ENCODE measurements at places on chromosomes 12 and 14.

DNA sequence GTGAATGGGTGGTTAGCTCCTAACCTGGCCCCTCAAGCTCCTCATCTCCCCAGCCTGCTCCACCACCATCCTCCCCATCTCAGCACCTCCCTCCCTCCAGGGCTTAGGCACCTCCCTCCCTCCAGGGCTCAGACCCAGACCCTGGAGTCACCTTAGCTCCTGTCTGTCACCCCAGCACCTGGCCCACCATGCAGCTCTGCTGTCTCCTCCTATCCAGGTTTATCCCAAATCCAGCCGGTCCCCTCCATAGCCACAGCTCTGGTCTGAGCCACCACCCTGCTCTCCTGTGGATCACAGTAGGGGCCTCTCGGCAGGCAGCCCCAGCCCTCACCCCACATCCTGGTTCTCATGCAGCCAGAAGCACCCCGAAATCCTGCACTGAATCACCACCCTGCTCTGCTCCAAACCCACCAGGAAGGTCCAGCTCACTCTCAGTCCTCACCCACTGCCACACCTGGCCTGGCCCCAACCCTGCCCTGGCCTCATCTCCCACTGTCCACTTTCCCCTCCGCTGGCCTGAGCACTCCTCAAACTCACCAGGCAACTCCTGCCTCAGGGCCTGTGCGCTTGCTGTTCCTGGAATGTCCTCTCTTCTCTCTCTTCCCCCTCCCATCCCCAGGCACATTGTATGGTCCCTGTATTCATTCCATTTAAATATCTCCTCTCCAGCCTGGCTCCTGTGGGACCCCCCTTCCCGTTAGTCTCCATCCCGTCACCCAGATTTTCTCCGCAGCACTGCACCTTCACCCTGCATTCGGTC lies 62.6 kb downstream of the DIO3 start:
- no peak overlapping the region for H3K4me3 ChIP-seq
- H3K4me1 ChIP-seq, result peaks cover 12% of the 10 kb centered on the region
- H3K27ac ChIP-seq, result peak overlapping the region; percentile 11
- DNase-seq, result no peak
- H3K27me3 ChIP-seq, result peaks cover 22% of the 10 kb centered on the region

DNA sequence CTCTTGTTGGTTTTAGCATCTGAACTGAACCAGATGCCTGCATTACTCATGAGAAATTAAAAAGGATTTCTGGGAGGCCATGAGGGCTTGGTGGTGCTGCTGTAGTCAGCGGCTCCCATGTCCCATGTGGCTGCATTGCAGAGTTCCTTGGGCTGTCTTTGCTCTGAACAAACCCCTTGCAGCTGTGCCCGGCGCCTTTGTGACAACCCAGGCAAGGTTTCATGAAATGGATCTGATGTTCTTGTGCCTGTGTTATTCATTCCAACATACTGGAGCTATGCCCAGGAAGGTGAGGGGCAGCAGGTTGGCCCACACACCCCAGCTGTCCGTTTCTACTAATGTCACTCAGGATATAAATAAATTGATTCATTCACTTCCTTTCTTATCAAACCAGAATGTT lies 40.8 kb downstream of the TGFB3 start:
- H3K4me3 ChIP-seq, result no peak overlapping the region
- no peaks in the 10 kb centered on the region for H3K36me3 ChIP-seq
- no peak overlapping the region for H3K27ac ChIP-seq
- H3K27me3 ChIP-seq, result no peaks in the 10 kb centered on the region
- H3K4me1 ChIP-seq, result no peaks in the 10 kb centered on the region

DNA sequence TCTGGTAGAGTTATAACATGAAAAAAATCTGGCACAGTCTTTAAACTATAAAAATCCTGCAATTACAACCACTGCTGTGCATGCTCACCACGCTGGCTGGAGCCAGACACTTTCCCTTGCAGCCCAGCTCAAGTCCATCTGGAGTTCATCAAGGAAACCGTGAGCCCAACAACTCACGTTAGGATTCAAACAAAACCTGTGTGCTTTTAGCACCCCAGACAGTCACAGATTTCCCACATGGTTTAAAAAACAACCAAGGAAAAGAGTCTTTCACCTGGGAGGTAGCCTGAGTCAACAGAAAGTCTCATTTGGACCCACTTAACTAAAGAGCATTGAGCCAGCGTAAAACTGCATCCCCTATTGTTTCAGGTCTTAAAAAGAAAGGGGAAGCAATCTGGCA lies 4.7 kb downstream of the LRIG3 start:
- H3K4me1 ChIP-seq, result no peaks in the 10 kb centered on the region
- no peak overlapping the region for H3K4me3 ChIP-seq
- H3K27me3 ChIP-seq, result no peaks in the 10 kb centered on the region
- DNase-seq, result no peak
- no peak overlapping the region for H3K27ac ChIP-seq
- no peaks in the 10 kb centered on the region for H3K36me3 ChIP-seq

DNA sequence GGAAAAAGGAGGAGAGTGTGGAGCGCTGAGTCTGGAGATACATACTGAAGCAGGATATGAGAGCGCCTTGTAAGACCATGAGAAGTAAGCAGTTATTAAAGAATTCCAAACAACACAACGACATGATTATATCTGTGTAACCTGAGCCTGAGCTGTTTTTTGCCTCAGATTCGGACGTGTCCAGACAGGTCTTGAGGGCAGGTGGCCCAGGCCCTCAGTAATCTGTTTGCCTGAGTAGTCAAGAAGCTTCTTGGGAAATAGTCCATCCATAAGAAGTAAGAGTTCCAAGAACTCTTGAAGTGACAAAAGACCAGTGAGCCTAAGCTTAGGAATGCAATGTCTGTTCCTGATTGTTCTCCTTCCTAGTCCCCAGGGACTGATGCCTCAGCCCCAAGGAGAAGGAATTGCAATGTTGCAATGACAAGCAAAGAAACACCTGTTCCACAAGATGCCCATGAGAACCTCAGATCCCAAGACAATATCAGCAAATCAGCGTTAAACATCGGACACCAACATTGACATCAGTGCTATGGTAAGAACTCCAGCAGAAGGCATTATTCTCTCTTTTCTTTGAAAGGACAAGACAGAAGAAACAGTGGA lies 34.7 kb upstream of the ADAMTS20 start:
- no peak overlapping the region for H3K4me3 ChIP-seq
- H3K4me1 ChIP-seq, result no peaks in the 10 kb centered on the region
- DNase-seq, result no peak
- H3K27me3 ChIP-seq, result no peaks in the 10 kb centered on the region
- H3K27ac ChIP-seq, result no peak overlapping the region
- H3K36me3 ChIP-seq, result no peaks in the 10 kb centered on the region

DNA sequence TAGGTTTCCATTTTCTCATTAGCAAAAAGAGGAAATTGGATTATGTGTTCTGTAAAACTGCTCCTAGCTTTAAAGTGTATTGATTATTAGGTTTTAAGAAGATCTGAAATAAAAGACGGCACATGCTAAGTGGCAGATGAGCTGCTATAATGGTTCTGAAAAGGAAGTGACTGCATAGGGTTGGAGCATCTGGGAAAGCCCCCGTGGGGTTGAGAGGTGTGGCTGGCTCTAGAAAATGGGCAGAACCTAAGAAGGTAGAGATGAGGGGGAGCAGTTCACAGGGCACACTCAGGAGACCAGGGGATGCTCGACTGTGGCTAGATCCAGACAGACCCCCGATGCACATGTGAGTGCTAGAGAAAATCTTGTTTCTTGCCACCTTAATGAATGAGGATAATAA lies 1.9 kb downstream of the IFNG-AS1 start:
- H3K27me3 ChIP-seq, result peaks cover 5% of the 10 kb centered on the region
- H3K27ac ChIP-seq, result peak overlapping the region; percentile 84
- peak overlapping the region; percentile 87 for H3K4me3 ChIP-seq

DNA sequence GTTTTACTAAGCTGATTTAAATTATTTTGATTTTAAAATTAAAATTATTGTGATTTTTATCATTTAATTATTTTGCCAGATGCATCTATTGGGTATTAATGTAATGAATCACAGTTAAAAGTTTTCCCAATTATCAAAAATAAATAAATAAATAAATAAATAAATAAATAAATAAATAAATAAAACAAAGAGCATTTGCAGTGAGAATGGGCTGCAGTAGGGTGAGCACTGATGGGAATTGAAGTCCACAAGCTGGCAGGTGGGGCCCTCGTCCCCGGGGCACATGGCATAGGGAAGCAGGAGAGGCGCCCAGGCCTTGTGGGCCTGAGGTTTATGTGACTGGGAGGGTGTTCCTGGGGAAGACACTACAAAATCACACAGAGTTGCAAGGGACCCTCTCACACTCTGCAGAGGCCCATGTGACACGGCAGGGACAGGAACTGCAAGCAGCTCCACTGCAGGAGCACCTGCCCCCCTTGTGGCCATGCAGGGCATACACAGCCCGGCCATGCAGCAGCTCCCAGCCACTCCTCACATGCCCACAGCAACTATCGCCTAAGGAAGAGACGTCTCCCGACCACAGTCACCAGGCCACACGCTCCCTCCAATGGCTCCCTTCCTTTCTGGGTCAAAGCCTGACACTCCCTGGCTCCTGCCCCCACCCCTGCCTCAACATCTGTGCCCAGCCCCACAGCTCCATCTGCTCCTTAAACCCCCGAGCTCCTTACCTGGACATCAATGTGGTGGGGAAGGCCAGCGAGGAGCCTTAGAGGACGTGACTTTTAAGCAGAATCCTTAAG lies 256.3 kb upstream of the SFSWAP start:
- H3K27ac ChIP-seq, result no peak overlapping the region
- no peak for DNase-seq
- peaks cover 50% of the 10 kb centered on the region for H3K27me3 ChIP-seq
- no peaks in the 10 kb centered on the region for H3K4me1 ChIP-seq

GRCh38 chr14:67666750-67667449 lies 7.5 kb downstream of the VTI1B start:
- H3K27ac ChIP-seq, result peak overlapping the region; percentile 71
- peaks cover 64% of the 10 kb centered on the region for H3K4me1 ChIP-seq
- H3K4me3 ChIP-seq, result peak overlapping the region; percentile 40
- peaks cover 22% of the 10 kb centered on the region for H3K36me3 ChIP-seq
- peak; percentile 7 for DNase-seq
- H3K27me3 ChIP-seq, result no peaks in the 10 kb centered on the region

DNA sequence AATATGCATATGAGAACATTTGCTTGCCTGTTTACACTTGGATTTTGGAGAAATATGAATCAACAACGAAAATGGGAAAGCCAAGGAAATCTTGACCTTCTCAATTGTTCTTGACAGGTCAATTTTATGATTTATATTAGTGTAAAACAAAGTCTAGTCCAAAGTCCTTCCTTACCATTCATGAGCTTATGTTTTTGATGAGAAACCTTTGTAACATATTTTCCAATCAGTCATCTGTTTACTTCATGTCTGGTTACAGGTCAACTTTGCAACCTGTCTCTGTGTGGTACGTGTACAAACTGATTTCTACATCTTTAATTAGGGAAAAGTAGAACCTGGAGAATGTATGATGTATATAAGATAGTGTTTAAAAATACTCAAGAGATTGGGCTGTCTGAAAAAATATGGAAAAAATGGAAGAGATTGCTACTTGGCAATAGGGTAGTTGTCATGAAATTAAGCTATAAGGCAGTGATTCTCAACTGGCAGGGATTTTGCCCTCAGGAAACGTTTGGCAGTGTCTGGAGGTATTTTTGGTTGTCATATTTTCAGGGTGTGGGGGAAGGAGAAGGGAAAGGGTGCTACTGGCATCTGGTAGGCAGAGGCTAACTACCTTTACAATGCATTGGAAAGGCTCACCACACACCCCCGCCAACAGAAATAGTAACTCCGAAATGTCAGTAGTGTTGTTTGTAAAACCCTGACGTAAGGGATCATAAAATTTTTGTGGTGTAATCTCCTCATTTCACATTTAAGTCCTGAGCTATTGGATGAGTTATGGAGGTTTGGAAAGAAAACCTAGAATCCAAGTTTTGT lies 110.4 kb upstream of the PTPRB start:
- no peak for DNase-seq
- H3K4me3 ChIP-seq, result no peak overlapping the region
- H3K4me1 ChIP-seq, result no peaks in the 10 kb centered on the region

- H3K4me3 ChIP-seq, result no peak overlapping the region
- no peak for DNase-seq
- peaks cover 5% of the 10 kb centered on the region for H3K36me3 ChIP-seq
- no peak overlapping the region for H3K27ac ChIP-seq
- peaks cover 39% of the 10 kb centered on the region for H3K27me3 ChIP-seq
Measured at GRCh38 chr14:96268431-96269358, 12.7 kb downstream of the BDKRB1 start.

GRCh38 chr12:57219205-57219992 lies 2.8 kb downstream of the NXPH4 start:
- H3K36me3 ChIP-seq, result peaks cover 19% of the 10 kb centered on the region
- no peak for DNase-seq
- peaks cover 88% of the 10 kb centered on the region for H3K27me3 ChIP-seq
- H3K27ac ChIP-seq, result peak overlapping the region; percentile 35

DNA sequence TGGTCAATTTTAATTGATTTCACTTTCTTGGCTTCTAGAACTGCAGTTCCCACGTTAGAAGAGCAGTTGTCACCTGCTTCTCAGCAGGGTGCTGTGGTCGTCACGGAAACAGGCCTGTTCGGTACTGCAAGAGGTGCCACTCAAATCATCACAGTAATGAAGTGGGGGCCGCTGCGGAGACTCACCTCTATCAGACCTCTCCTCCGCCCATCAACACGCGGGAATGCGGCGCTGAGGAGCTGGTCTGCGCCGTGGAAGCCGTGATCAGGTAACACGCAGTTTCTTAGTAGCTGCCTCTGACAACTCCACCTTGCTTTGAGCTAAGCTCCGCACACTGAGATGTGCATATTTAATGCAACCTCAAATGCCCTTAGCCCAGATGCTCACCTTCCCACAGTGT lies 107.2 kb downstream of the UNC79 start:
- no peaks in the 10 kb centered on the region for H3K4me1 ChIP-seq
- H3K27me3 ChIP-seq, result peaks cover 30% of the 10 kb centered on the region
- H3K27ac ChIP-seq, result no peak overlapping the region
- DNase-seq, result no peak
- no peak overlapping the region for H3K4me3 ChIP-seq

GRCh38 chr14:23517650-23518326 lies 33.8 kb downstream of the ZFHX2 start:
- no peak overlapping the region for H3K4me3 ChIP-seq
- no peaks in the 10 kb centered on the region for H3K4me1 ChIP-seq
- DNase-seq, result no peak
- H3K27me3 ChIP-seq, result no peaks in the 10 kb centered on the region
- H3K36me3 ChIP-seq, result peaks cover 2% of the 10 kb centered on the region

GRCh38 chr14:65286443-65286842 lies 126.1 kb upstream of the FUT8 start:
- H3K36me3 ChIP-seq, result no peaks in the 10 kb centered on the region
- H3K27me3 ChIP-seq, result no peaks in the 10 kb centered on the region
- DNase-seq, result no peak
- peaks cover 35% of the 10 kb centered on the region for H3K4me1 ChIP-seq
- H3K27ac ChIP-seq, result no peak overlapping the region

Measured in effector memory CD8-positive, alpha-beta T cell (primary cell).